ENCODE measurements at places on chromosomes 5 and 9.

- H3K36me3 ChIP-seq = no peaks in the 10 kb centered on the region
- no peak overlapping the region for H3K27ac ChIP-seq
- DNase-seq = no peak
- no peak overlapping the region for H3K4me3 ChIP-seq
- H3K27me3 ChIP-seq = no peaks in the 10 kb centered on the region
These were observed 541.7 kb downstream of the MTRR start for GRCh38 chr5:8410618-8411017.

GRCh38 chr9:131273146-131273855 is 3.0 kb downstream of the FAM78A start:
- H3K27me3 ChIP-seq = peaks cover 37% of the 10 kb centered on the region
- no peak for DNase-seq

GRCh38 chr5:110865400-110866094 is 126.7 kb downstream of the SLC25A46 start:
- no peaks in the 10 kb centered on the region for H3K27me3 ChIP-seq
- DNase-seq = peak; percentile 72
- no peaks in the 10 kb centered on the region for H3K4me1 ChIP-seq
- no peaks in the 10 kb centered on the region for H3K36me3 ChIP-seq
- H3K27ac ChIP-seq = no peak overlapping the region
- no peak overlapping the region for H3K4me3 ChIP-seq

GRCh38 chr9:34437006-34437925 is 21.1 kb downstream of the FAM219A start:
- no peaks in the 10 kb centered on the region for H3K4me1 ChIP-seq
- no peak overlapping the region for H3K27ac ChIP-seq
- no peaks in the 10 kb centered on the region for H3K36me3 ChIP-seq
- DNase-seq = peak; percentile 86

DNA sequence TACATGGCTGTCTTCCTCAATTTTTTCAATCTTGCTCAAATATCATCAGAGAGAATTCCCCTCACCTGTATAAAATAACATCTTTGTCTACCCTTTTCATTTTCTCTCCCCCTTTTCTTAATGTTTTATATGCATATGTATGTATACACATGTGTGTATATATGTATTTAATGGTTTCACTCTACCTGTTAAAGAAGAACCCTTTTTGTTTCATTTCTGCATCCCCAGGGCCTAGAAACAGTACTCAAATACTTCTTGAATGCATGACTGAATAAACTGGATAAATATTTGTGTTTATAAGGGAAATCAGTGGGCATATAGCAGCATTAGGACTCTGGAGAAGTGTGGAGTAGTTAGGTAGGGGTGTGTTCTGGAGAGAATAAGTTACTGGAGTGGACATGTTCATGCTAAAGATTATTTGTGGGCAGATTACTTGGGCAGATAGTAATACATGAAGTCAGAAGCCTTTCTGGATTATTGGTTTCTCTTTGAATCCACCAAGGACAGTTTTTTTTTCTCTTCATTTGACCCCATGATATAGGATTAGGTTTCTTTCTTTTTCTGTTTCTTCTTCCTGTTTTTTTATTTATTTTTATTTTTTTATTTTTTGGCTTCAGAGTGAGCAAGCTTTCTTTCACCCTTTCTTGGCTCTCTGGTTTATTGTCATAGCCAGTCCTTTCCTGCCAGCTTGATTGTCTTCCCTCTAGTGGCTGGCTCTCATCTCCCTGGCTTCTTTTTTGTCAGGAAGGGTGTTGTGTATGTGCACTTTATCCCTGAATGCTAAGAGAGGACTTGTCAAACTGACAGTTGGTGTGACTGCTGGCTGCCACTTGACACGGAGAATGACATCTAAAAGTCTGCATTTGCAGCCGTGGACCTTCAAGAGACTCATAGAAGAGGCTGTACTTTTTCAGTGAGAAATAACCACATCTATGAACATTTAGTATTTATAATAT is 89.3 kb downstream of the ZCCHC7 start:
- peak overlapping the region; percentile 48 for H3K27ac ChIP-seq
- H3K36me3 ChIP-seq = no peaks in the 10 kb centered on the region
- no peaks in the 10 kb centered on the region for H3K27me3 ChIP-seq
- peaks cover 6% of the 10 kb centered on the region for H3K4me1 ChIP-seq

DNA sequence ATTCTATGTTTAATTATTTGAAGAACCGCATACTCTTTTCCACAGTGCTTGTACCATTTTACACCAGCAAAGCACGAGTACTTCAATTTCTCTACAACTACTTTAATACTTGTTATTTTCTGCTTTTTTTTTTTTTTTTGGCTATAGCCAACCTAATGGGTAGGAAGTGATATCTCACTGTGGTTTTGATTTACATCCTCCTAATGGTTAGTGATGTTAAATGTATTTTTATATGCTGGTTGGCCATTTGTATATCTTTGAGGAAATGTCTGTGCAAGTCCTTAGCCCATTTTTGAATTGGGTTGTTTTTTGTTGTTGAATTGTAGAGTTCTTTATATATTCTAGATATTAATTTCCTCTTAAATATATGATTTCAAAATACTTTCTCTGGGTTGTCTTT is 22.6 kb downstream of the OGN start:
- peaks cover 7% of the 10 kb centered on the region for H3K4me1 ChIP-seq
- no peak for DNase-seq
- no peaks in the 10 kb centered on the region for H3K27me3 ChIP-seq
- no peak overlapping the region for H3K27ac ChIP-seq

DNA sequence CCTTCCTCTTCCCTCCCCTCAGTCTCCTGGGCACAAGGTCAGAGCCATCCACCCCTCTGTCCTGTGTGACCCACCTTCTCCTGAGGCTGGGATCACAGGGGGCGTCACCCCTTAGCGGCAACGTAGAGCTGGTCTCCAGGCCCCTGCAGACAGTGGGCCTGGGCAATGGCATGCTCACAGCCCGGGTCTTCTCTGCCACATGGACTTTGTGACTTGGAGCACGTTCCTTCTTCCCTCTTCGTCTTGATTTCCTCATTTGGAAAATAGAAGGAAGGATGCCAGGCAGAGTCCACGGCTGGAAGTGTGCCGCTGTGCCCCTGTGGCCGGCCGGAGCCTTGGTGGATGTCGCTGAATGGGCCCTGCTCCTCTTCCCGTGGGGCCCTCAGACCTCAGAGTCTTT is 10.0 kb downstream of the RXRA start:
- no peaks in the 10 kb centered on the region for H3K27me3 ChIP-seq
- DNase-seq = no peak
- H3K36me3 ChIP-seq = no peaks in the 10 kb centered on the region
- no peak overlapping the region for H3K27ac ChIP-seq

DNA sequence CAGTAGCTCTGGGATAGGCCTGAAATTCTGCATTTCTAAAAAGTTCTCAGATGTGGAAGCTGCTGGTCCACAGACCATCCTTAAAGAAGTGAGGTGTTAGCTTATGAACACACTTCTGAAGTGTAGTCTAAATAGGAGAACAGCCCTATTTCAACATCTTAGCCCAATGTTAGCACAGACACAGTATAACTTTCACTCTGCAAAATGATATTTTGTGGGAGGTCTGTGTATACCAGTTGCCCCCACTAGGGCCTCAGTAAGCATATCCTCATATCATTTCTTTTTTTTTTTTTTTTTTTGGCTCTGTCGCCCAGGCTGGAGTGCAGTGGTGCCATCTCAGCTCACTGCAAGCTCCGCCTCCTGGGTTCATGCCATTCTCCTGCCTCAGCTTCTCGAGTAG is 7.5 kb upstream of the HABP4 start:
- no peak overlapping the region for H3K27ac ChIP-seq
- H3K4me3 ChIP-seq = no peak overlapping the region
- no peak for DNase-seq

- H3K4me1 ChIP-seq = peaks cover 10% of the 10 kb centered on the region
- H3K27ac ChIP-seq = no peak overlapping the region
- no peak overlapping the region for H3K4me3 ChIP-seq
- H3K27me3 ChIP-seq = peaks cover 68% of the 10 kb centered on the region
- H3K36me3 ChIP-seq = no peaks in the 10 kb centered on the region
- no peak for DNase-seq
These were observed 2.9 kb upstream of the CNTRL start for GRCh38 chr9:121071756-121072421.

DNA sequence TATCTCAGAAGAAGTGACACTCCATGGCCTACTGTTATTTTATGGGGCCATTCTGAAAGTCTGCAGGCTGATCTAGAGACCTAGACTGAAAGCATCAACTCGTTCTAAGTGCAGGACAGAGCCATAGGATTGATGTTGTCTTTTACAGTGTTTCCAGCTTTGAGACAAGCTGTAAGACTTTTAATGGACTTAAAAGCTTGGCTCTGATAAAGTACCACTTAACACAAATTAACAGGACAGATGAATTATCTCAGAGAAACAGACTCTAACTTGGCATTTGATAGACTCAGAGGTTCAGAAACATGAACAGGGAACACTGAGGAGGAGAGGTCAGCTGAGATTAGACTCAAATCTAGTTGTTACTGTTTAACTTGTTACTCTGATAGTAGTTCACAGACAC is 203.2 kb downstream of the TLR4 start:
- no peak overlapping the region for H3K4me3 ChIP-seq
- no peak for DNase-seq
- no peaks in the 10 kb centered on the region for H3K36me3 ChIP-seq
- H3K27me3 ChIP-seq = no peaks in the 10 kb centered on the region
- no peaks in the 10 kb centered on the region for H3K4me1 ChIP-seq

GRCh38 chr9:80078826-80079225 is 507.1 kb downstream of the TLE4 start:
- H3K27ac ChIP-seq = no peak overlapping the region
- H3K27me3 ChIP-seq = no peaks in the 10 kb centered on the region
- H3K4me1 ChIP-seq = no peaks in the 10 kb centered on the region

- no peaks in the 10 kb centered on the region for H3K4me1 ChIP-seq
- H3K4me3 ChIP-seq = no peak overlapping the region
- H3K36me3 ChIP-seq = no peaks in the 10 kb centered on the region
- no peak overlapping the region for H3K27ac ChIP-seq
These were observed 265.6 kb downstream of the TMEM232 start for GRCh38 chr5:110460837-110461236.

DNA sequence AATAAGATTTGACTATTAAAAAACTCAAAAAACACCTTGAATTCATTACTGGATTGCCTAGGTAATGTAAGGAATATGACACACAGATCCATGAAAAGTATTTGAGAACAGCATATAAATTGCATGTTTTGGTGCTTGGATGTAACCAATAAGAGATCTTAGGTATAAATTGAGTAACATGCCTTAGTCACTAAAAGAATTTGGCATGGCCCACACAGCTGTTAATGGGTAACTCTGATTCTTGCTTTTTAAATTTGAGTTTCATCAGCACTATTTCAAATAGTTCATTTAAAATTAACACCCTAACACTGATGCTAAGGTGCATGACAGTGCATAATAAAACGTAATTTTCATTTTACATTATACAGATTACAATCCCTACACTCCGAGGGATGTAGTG is 779.3 kb upstream of the WWC1 start:
- no peak for DNase-seq
- H3K27ac ChIP-seq = no peak overlapping the region
- H3K27me3 ChIP-seq = no peaks in the 10 kb centered on the region
- no peaks in the 10 kb centered on the region for H3K36me3 ChIP-seq

DNA sequence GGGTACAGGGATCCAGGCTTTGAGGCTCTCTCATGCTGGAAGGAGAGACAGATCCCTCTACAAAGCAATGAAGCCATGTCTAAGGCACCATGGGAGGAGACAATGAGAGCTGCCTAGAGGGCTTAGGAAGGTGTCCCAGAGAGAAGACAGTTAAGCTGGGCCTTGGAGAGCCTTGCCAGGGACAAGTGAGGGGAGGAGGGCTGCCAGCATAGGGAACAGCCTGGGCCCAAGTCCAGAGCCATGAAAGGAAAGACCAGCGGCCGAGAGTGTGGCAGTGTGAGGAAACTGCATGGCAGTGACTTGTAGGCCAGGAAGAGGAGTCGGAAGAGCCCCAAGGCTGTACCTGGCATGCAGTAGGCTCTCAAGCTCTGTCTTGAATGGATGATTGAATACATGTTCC is 88.5 kb downstream of the PSD2 start:
- no peaks in the 10 kb centered on the region for H3K4me1 ChIP-seq
- H3K4me3 ChIP-seq = no peak overlapping the region
- DNase-seq = no peak
- no peaks in the 10 kb centered on the region for H3K36me3 ChIP-seq
- peaks cover 9% of the 10 kb centered on the region for H3K27me3 ChIP-seq

GRCh38 chr5:54942064-54942778 is 43.2 kb downstream of the ESM1 start:
- no peaks in the 10 kb centered on the region for H3K36me3 ChIP-seq
- H3K4me3 ChIP-seq = no peak overlapping the region
- H3K27ac ChIP-seq = no peak overlapping the region
- peaks cover 13% of the 10 kb centered on the region for H3K4me1 ChIP-seq

DNA sequence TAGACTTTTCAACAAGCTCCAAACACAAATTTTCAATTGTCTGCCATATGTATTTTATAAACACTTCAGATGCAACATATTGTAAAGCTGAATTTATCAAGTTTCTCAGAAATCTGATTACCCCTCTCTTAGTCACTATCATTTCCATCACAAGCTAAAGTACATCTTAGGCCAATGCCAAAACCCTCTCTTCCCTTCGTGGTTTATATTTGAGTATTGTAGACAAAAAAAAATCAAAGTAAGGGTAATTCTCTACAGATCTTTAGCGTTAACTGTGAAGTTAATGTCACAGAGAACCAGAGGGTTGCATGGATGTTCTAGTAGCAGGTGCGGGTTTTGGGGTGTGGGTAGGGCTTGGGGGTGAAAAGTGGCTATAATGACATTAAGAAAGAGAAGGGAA is 387.7 kb upstream of the PTGER4 start:
- DNase-seq = no peak
- no peak overlapping the region for H3K27ac ChIP-seq
- no peaks in the 10 kb centered on the region for H3K36me3 ChIP-seq
- no peaks in the 10 kb centered on the region for H3K4me1 ChIP-seq

DNA sequence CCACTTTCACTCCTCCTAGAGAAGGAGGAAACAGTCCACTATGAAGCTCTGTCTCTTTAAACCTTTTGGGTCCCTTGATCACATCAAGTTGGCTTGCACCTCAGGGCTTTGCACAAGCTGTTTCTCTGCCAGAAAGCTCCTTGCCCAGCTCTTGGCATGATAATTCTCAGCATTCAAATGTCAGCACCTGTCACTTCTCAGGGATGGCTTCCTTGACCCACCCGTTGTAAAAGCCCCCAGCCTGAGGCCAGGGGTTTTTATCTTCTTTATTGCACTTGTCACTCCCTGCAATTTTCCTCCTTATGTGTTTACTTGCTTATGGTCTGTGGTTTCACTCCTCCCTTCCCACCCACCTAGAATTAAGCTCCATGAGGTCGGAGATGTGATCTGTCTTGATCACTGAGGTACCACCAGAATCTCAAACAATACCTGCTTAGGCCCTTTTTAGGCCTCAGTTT is 200.7 kb upstream of the TBC1D2 start:
- H3K4me3 ChIP-seq = no peak overlapping the region
- no peaks in the 10 kb centered on the region for H3K27me3 ChIP-seq
- DNase-seq = no peak
- H3K27ac ChIP-seq = no peak overlapping the region
- no peaks in the 10 kb centered on the region for H3K36me3 ChIP-seq

Measured in neural progenitor cell (in vitro differentiated cells).